Forelimb muscle (tissue), 1 donor: ENCODE measurements at places on chromosomes 12 and 14. TPM values are rescaled to one million over a fixed set of nuclear protein-coding genes. Genes with fewer than 3 reads are reported as not detected.

ASIC1 gene
- 9.1 TPM for polyA plus RNA-seq

DNA sequence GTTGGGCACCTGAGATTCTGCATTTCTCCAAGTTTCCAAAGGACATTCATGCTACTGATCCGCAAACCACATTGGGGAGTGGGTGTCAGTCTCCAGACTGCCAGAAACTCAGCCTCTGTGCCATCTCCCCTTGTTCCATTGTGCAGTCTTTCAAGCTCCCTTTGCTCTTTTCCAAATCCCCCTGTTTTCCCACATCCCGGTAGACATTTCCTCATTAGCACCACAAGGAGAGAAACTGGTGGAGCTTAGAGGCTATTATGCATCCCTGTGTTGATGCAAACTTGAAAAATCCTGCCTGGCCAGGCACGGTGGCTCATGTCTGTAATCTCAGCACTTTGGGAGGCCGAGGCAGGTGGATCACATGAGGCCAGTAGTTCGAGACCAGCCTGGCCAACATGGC is 10.7 kb downstream of the CCDC63 start:
- no peak for DNase-seq

DNA sequence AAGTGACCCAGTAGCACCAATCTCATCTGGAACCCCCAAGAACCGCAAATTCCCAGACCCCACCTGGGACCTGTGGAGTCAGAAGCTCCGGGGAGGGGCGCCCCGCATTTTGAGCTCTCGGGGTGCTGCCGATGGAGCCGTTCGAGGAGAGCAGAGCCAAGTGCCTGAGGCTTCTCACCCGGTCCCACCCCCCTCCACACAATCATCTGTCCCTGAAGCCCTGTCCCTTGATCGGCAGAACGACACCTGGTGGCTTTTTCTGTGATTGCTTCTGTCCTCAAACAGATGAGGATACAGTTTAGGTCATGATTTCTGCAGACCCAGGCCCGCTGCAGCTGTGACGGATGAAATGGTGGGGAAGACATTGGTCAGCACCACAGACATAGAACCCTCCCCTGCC is 74.7 kb downstream of the NOC4L start:
- no peak for DNase-seq

- no peak for DNase-seq
Observed at GRCh38 chr12:49345825-49346658, 646 bp upstream of the DNAJC22 start.

PLEKHH1 gene
- polyA plus RNA-seq = 1.7 TPM

- DNase-seq = no peak
Observed at GRCh38 chr14:60220917-60221316, 28.1 kb upstream of the PPM1A start.

GRCh38 chr14:33908540-33909223 is 42.2 kb downstream of the EGLN3 start:
- no peak for DNase-seq
